H9 (cell line): ENCODE measurements at places on chromosomes 4 and X. TPM values are rescaled to one million over a fixed set of nuclear protein-coding genes. Genes with fewer than 3 reads are reported as not detected.

The SHROOM2 gene
- 13.9 and 15.3 TPM in 2 replicates for total RNA-seq

The C4orf51 gene
- total RNA-seq = 2.7 and 6.0 TPM in 2 replicates

The TEC gene
- total RNA-seq = 1.7 and 1.8 TPM in 2 replicates

The SSX4B gene
- 0.29 TPM in 1 of 2 replicates, not detected in the other for total RNA-seq

GRCh38 chrX:39242187-39242586 is 440.9 kb downstream of the MID1IP1 start:
- peak; percentile 42 for DNase-seq

DNA sequence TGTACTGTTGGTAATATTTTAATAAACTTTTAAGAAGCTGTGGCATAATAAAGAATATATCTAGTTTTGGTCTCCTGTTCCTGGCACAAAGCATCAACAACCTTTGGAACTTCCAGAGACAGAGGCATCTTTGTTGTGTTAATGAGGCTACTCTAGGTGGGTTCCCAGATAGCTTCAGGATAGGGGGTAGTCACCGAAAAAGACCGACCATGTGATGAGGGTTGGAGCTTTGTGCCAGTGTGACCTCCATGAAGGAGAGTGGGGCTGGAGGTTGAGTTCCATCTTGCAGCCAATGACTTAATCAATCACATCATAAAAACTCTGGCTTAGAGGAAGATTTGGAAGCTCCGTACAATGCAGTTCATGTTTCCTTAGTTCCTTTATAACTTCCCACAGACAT is 9.9 kb downstream of the PPAT start:
- peak; percentile 63 for DNase-seq

GRCh38 chr4:19684084-19684483 is 567.6 kb upstream of the SLIT2 start:
- DNase-seq = no peak

DNA sequence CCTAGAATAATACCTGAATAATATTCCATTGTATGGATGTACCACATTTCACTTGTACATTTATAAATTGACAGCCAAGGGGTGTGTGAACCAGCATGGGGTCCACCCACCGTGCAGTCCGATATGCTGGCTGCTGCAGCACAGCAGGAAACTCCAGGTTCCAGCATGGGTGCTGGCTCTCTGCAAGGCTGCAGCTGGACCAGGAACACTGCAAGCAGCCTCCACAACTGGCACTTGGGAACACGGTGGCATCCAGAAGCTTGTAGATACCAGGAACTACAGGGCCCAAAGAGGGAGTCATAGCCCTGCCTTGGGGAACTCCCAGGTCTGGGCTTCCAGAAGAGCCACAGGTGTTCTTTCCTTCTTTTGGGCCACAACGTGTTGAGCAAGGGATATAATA is 91.2 kb downstream of the NXF2 start:
- DNase-seq = no peak

DNA sequence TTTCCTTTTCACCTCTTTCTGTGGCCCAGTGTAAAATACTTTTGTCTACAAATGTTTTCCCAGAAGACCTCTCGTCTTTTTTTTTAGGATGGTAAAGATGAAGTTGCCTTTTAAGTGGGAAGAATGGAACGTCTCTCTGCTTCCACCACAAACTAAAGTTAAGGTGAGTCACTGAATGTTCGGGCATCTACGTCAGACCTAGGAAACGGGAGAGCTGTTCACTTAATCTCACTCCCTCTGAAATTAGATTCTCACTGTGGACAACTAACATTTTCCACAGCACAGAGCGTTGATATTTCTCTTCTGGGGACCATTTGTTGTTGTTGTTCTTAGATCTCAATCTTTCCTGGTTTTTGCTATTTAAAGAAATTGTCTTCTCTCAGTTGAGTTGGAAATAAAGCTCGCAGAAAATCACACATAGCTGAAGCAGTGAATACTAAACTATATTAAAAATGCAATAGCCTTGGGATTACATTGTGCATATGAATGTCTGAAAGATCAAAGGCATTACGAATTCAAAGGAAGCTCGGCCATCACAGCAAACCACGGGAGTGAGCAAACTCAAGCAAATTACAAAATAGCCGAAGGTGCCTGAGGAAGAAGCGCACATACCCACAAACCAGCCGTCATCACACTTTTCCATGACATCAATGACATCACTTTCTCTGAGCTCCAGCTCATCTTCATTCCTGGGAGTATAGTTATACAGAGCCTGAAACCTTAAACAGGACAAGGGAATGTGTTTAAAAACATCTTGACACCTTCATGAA is 53.9 kb upstream of the PDLIM3 start:
- no peak for DNase-seq

GRCh38 chrX:39311646-39312045 is 510.4 kb downstream of the MID1IP1 start:
- DNase-seq = no peak

- no peak for DNase-seq
These were observed 50.4 kb downstream of the USP11 start for GRCh38 chrX:47283015-47283771.
